ENCODE measurements at places on chromosomes 7 and 10.
A peak's percentile ranks its signal among the peaks of the same experiment; 100 is the strongest.

- H3K36me3 ChIP-seq, result no peaks in the 10 kb centered on the region
- no peak overlapping the region for H3K4me3 ChIP-seq
- no peaks in the 10 kb centered on the region for H3K4me1 ChIP-seq
Observed at GRCh38 chr10:8576911-8577310, 522.4 kb downstream of the GATA3 start.

- H3K36me3 ChIP-seq, result no peaks in the 10 kb centered on the region
- DNase-seq, result no peak
- H3K4me3 ChIP-seq, result no peak overlapping the region
Observed at GRCh38 chr7:121561717-121562116, 165.6 kb upstream of the FAM3C start.

DNA sequence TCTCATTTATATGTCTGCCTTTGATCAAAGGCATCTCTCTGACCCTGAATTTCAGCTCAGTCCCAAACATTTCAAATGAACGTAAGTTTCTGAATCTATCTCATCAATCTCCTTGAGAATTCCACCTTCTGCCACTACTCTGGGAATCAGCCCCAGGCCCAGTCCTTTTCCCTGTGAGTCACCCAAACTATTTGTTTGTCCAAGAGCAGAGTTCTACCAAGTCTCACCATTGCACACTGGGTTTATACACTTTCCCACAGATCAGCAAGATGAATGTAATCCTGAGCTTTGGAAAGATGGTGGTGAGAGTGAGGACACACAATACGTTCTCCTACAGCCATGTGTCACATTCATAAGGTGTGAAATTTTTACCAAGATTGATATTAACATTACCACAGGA, 251.3 kb upstream of the VWC2 start:
- H3K27ac ChIP-seq, result no peak overlapping the region
- no peaks in the 10 kb centered on the region for H3K36me3 ChIP-seq
- no peaks in the 10 kb centered on the region for H3K4me1 ChIP-seq

DNA sequence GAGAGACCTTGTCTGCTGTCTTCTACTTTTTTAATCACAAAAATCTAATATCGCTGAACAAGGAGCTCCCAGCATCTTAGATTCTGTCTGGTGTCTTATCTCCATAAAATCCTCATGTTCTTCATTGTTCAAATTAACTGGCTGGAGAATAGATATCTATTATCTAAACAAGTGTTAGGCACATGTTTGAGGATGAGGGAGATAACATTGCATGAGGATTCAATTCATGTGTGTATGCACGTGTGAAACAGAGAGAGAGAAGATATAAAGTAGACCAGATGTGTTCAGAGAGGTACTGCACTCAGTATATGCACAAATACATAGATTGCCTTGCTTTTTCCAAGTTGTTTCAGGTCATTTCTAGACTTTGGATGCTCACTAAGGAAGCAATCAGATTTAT, 5.4 kb downstream of the BMPER start:
- peaks cover 66% of the 10 kb centered on the region for H3K27me3 ChIP-seq
- no peaks in the 10 kb centered on the region for H3K36me3 ChIP-seq
- H3K27ac ChIP-seq, result no peak overlapping the region

- H3K27ac ChIP-seq, result no peak overlapping the region
- no peaks in the 10 kb centered on the region for H3K4me1 ChIP-seq
- no peak overlapping the region for H3K4me3 ChIP-seq
- H3K27me3 ChIP-seq, result no peaks in the 10 kb centered on the region
Observed at GRCh38 chr7:70512761-70513160, 619.2 kb upstream of the GALNT17 start.

- no peaks in the 10 kb centered on the region for H3K27me3 ChIP-seq
- no peak overlapping the region for H3K27ac ChIP-seq
- no peak for DNase-seq
- H3K4me3 ChIP-seq, result no peak overlapping the region
Observed at GRCh38 chr7:80794631-80795573, 123.9 kb downstream of the SEMA3C start.

- H3K27me3 ChIP-seq, result no peaks in the 10 kb centered on the region
- no peak overlapping the region for H3K4me3 ChIP-seq
- no peaks in the 10 kb centered on the region for H3K4me1 ChIP-seq
- no peak for DNase-seq
- H3K27ac ChIP-seq, result no peak overlapping the region
Observed at GRCh38 chr10:72162978-72163377, 52.8 kb upstream of the ANAPC16 start.

GRCh38 chr10:12412666-12413368, 63.5 kb downstream of the CAMK1D start:
- DNase-seq, result no peak
- H3K4me3 ChIP-seq, result no peak overlapping the region
- H3K27ac ChIP-seq, result no peak overlapping the region
- peaks cover 10% of the 10 kb centered on the region for H3K4me1 ChIP-seq

DNA sequence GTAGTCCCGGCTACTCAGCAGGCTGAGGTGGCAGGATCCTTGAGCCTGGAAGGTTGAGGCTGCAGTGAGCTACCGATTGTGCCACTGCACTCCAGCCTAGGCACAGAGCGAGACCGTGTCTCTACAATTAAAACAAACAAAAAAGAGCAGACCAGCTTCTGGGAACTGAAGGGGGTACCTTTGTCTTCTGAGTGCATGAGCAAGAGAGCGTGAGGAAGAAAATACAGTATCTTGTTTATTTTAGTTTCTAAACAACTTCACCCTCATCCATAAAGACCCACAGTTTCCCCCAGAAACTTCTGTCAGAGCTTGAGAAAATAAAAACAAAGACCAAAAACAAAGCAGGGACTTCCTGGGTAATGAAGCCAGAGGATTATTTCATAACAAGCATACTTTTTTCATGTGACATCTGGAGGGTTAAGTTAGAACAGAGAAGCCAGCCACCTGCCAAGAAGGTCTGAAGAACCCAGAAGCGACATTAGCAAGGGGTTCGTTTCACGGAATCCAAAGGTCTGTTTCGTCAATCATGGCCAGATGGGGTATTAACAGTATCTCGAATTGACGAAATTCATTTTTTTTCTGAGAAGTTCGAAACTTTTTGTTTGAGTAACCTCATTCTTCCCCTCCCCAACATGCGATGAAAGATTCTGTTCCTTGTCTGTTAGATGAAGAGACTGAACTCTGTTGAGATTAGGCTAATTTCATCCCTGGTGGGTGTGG, 10.2 kb upstream of the IL2RA start:
- no peaks in the 10 kb centered on the region for H3K27me3 ChIP-seq
- no peak for DNase-seq
- peaks cover 4% of the 10 kb centered on the region for H3K36me3 ChIP-seq
- peak overlapping the region; percentile 96 for H3K27ac ChIP-seq

DNA sequence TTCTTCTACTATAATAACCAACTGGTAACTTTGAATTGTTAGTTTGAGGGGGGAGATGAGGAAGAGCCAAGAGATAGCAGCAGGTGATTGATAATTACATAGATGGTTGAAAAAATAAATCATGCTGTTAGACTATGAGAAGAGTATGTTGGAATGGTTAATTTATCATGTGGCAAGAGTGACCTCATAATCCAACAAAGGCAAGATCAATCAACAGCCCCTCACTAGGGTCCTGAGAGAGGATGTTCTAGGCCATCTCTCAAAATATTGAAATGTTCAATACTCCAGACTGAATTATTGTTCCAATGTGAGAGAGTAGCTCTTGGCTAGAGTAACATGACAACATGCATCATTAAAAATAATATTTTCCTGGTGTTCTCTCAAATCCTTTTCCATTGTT, 67.9 kb downstream of the ADD3 start:
- peaks cover 61% of the 10 kb centered on the region for H3K4me1 ChIP-seq
- DNase-seq, result no peak
- no peaks in the 10 kb centered on the region for H3K27me3 ChIP-seq
- H3K27ac ChIP-seq, result peak overlapping the region; percentile 98

- H3K27me3 ChIP-seq, result no peaks in the 10 kb centered on the region
- peak; percentile 46 for DNase-seq
- H3K4me3 ChIP-seq, result peak overlapping the region; percentile 84
- peaks cover 39% of the 10 kb centered on the region for H3K4me1 ChIP-seq
Observed at GRCh38 chr7:38232502-38233366, 40.7 kb downstream of the TARP start.

DNA sequence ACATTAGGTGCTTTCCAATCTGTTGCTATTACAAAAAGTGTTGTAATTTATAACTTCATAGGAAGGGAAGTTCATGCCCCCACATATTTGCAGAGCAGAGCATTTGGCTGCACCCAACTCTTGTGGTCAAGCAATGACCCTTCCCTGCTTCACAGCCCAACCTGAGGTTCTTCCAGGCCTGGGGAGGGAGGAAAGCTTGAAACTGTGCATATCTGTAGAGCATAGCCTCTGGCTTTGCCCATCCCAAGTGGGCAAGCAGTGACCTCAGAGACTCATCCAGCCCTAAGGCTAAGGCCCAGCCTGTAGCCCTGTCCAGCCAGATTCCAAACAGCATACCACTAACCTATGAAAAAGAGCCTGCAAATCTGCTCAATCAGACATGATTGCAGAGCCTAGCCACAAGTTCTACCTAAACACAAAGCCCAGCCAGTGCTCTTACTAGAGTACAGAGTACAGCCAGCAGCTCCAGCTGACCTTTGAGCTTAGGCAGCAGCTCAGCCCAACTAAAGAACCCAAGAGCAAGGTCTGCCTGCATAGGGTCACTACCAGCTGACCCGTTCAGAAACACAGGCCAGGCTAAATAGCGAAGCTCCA, 14.4 kb upstream of the GSTK1 start:
- H3K4me1 ChIP-seq, result peaks cover 32% of the 10 kb centered on the region
- peak overlapping the region; percentile 87 for H3K27ac ChIP-seq
- DNase-seq, result no peak
- H3K36me3 ChIP-seq, result peaks cover 2% of the 10 kb centered on the region
- no peak overlapping the region for H3K4me3 ChIP-seq

DNA sequence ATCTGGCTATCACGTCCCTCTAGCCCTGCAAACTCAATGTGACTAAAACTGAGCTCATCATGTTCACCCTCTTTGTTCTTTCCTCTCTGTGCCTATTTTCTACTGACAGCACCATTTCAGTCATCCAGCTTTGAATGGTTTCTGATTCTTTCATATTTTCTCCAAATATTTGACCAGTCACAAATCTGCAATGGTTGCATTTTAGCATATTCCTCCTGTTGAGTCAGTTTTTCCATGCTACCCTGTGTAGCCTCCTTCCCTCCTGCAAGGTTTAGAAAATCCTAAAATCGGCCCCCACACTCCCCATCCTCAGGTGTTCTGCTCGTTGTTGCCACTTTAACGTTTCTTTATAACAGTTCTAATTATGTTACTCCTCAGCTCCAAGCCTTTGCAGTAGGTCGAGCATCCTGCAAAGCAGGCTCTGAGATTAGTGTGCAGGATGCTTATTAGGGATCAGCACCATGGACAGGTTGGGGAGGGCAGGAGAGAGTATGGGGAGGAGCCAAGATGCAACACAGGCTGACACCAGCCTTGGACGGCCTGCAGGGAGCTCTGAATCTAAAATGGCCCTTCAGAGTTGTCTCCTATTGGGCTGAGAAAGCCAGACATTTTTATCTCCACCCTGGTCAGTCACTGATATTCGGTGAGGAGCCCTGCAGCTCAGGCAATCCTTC, 531.0 kb upstream of the COBL start:
- no peak overlapping the region for H3K27ac ChIP-seq
- H3K4me1 ChIP-seq, result no peaks in the 10 kb centered on the region
- H3K27me3 ChIP-seq, result no peaks in the 10 kb centered on the region
- no peak overlapping the region for H3K4me3 ChIP-seq
- DNase-seq, result no peak

GRCh38 chr7:101790566-101791293, 26.7 kb upstream of the CUX1 start:
- H3K4me3 ChIP-seq, result no peak overlapping the region
- H3K27ac ChIP-seq, result no peak overlapping the region
- peaks cover 2% of the 10 kb centered on the region for H3K4me1 ChIP-seq
- no peak for DNase-seq

DNA sequence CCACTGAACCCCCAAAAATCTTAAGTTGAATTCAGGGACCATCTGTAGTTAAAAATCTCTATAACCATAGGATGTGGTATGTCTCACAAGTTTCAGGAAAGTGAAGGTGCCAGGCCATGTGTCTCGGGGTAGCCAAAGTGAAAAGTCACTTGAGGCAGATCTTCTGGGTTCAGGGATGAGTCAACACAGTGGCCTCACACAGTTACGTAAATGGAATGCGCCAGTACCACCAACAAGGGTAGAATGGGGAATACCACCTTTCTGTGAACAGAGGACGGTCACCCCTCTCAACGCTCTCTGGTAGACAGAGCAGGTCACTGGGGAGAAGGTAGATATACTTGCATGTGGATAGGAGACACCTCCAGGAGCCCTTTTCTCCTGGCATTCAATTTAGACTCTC, 71.4 kb downstream of the ELMO1 start:
- DNase-seq, result no peak
- H3K27me3 ChIP-seq, result no peaks in the 10 kb centered on the region
- no peak overlapping the region for H3K27ac ChIP-seq
- no peaks in the 10 kb centered on the region for H3K36me3 ChIP-seq
- peaks cover 5% of the 10 kb centered on the region for H3K4me1 ChIP-seq

GRCh38 chr7:27434756-27435400, 192.3 kb downstream of the EVX1 start:
- no peak overlapping the region for H3K4me3 ChIP-seq
- DNase-seq, result no peak
- H3K27me3 ChIP-seq, result peaks cover 60% of the 10 kb centered on the region
- no peak overlapping the region for H3K27ac ChIP-seq
- H3K4me1 ChIP-seq, result no peaks in the 10 kb centered on the region

DNA sequence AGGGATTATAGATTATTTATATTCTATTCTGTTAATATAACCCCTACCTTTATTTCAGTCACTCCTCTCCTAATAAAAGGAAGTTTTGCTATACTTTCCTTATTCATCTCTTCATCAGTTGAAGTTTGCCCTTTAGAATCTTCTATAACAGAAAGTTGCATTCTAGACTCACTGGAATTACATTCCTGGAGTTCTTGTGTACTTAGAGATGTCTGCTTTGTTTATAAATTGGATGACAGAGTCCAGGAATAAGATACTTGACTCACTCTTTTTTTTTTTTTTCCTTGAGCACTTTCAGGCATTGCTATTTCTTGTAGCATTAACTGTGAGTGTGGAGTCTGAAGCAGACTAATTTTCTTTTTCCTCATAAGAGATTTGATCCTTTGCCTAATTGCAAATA, 640.8 kb downstream of the XPNPEP1 start:
- H3K4me3 ChIP-seq, result no peak overlapping the region
- H3K4me1 ChIP-seq, result no peaks in the 10 kb centered on the region
- no peaks in the 10 kb centered on the region for H3K27me3 ChIP-seq
- H3K27ac ChIP-seq, result no peak overlapping the region
- no peaks in the 10 kb centered on the region for H3K36me3 ChIP-seq

- H3K4me1 ChIP-seq, result peaks cover 4% of the 10 kb centered on the region
- H3K36me3 ChIP-seq, result no peaks in the 10 kb centered on the region
- no peak overlapping the region for H3K4me3 ChIP-seq
Observed at GRCh38 chr10:17257466-17258321, 29.7 kb downstream of the VIM start.

- no peaks in the 10 kb centered on the region for H3K36me3 ChIP-seq
- peaks cover 34% of the 10 kb centered on the region for H3K4me1 ChIP-seq
- no peak overlapping the region for H3K27ac ChIP-seq
- H3K4me3 ChIP-seq, result no peak overlapping the region
Observed at GRCh38 chr7:99139036-99139435, 4.9 kb downstream of the SMURF1 start.

GRCh38 chr10:132752378-132752777, 33.6 kb downstream of the NKX6-2 start:
- H3K27ac ChIP-seq, result no peak overlapping the region
- H3K36me3 ChIP-seq, result peaks cover 4% of the 10 kb centered on the region
- no peak overlapping the region for H3K4me3 ChIP-seq
